ENCODE measurements at places on chromosomes 3 and 15. TPM values are rescaled to one million over a fixed set of nuclear protein-coding genes. Genes with fewer than 3 reads are reported as not detected.

DNAH12 gene
- total RNA-seq = 0.03 TPM

SOX14 gene
- not detected for total RNA-seq

POLG gene
- 50.0 TPM for total RNA-seq

SLC28A1 gene
- 0.05 TPM for total RNA-seq

FOXB1 gene
- not detected for total RNA-seq

COX5A gene
- total RNA-seq = 505 TPM

CCDC54 gene
- total RNA-seq = not detected

CYP11A1 gene
- total RNA-seq = not detected

LRRC49 gene
- 4.9 TPM for total RNA-seq

GOLGA8M gene
- not detected for total RNA-seq

ATP13A5 gene
- total RNA-seq = not detected

KIF15 gene
- total RNA-seq = 7.3 TPM

COL8A1 gene
- not detected for total RNA-seq

DLG1 gene
- total RNA-seq = 18.5 TPM

TNNC1 gene
- total RNA-seq = 1.2 TPM

TBCCD1 gene
- total RNA-seq = 5.6 TPM

PIK3CA gene
- total RNA-seq = 4.7 TPM

XIRP1 gene
- total RNA-seq = 0.04 TPM

HESX1 gene
- total RNA-seq = 0.33 TPM

ITGA11 gene
- 7.8 TPM for total RNA-seq

VEPH1 gene
- 0.13 TPM for total RNA-seq

CLRN1 gene
- not detected for total RNA-seq

ACSBG1 gene
- 0.16 TPM for total RNA-seq

GHSR gene
- not detected for total RNA-seq

ARPC4 gene
- total RNA-seq = 150 TPM

ACTL6A gene
- 51.6 TPM for total RNA-seq

FBXO40 gene
- not detected for total RNA-seq

Data from A549 treated with CORT108297 at 1 μM for 4 hours (cell line).